Kidney capillary endothelial cell (primary cell): ENCODE measurements at places on chromosomes 6 and 20.

DNA sequence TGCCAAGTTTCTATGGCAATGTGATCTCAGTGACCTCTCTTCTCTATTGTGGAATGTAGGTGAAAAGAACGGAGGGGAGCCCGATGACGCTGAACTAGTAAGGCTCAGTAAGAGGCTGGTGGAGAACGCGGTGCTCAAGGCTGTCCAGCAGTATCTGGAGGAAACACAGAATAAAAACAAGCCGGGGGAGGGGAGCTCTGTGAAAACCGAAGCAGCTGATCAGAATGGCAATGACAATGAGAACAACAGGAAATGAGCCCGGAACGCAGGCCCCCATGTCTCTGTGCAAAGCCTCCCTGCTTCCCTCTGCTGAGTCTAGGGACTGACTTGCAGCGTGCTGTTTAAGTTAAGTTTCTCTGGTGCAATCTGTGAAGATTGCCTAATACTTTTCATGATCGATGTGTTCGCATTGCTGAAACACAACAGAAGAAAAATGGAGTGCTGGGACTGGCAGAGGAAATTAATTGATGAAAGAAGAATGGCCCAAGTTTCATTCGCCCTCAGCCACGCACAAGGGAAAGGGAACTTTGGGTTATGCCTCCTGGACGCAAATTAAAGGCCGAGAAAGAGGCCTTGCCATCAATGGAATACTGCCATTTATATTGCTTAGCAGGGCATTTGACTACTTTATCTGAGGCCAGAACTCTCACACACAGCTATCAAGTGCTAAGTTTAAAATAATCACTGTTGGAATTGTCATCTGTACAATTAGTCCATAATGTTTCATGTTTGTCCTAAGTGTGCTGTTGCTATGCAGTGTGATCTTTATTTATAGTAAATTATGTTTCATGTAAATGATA lies 146.4 kb downstream of the AKAP7 start:
- peak; percentile 28 for DNase-seq

DNA sequence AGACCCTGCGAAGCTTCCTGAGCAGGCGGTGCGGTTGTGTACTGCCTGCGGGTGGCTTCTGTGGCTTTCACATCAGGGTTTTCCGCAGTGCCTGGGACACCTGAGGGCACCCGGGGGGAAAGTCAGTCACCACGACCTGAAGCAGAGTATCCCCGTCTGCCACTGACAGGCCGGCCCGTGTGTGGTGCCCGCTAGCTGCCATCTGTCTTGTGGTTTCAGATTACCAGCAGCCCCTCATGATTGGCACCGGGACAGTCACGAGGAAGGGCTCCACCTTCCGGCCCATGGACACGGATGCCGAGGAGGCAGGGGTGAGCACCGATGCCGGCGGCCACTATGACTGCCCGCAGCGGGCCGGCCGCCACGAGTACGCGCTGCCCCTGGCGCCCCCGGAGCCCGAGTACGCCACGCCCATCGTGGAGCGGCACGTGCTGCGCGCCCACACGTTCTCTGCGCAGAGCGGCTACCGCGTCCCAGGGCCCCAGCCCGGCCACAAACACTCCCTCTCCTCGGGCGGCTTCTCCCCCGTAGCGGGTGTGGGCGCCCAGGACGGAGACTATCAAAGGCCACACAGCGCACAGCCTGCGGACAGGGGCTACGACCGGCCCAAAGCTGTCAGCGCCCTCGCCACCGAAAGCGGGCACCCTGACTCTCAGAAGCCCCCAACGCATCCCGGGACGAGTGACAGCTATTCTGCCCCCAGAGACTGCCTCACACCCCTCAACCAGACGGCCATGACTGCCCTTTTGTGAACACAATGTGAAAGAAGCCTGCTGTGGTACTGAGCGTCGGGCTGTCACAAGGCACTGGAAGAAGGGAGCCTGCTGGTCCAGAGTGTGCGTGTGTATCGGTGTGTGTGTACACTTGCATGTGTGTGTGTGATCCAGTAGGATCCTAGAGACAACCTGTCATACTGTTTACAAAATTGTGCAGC lies 54.4 kb downstream of the GOPC start:
- no peak for DNase-seq

GRCh38 chr6:7316658-7317533 lies 3.9 kb upstream of the SSR1 start:
- no peak for DNase-seq

- no peak for DNase-seq
These were observed 65.5 kb upstream of the PRL start for GRCh38 chr6:22362361-22362760.

DNA sequence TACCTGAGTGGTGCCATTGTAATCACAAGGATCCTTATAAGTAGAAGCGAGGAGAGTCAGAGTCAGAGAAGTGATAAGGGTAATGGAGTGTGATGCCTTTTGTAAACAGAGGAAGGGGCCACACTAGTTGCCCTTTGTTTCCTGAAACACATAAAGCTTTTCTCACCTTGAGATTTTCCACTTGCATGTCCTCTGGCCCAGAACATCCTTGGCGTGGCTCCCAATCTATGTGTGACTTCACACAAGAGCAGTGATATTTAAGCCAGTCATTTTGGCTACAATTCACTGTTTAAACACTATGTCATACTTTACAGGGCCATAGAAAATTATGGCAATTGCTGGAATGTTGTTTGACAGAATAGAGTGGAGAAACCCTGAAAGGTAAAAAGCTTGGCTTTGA lies 121.2 kb upstream of the BTN3A2 start:
- DNase-seq: no peak
